ENCODE measurements at places on chromosomes 16 and 17.

GRCh38 chr16:11398851-11399250, 53.6 kb downstream of the RMI2 start:
- no peak for DNase-seq

DNA sequence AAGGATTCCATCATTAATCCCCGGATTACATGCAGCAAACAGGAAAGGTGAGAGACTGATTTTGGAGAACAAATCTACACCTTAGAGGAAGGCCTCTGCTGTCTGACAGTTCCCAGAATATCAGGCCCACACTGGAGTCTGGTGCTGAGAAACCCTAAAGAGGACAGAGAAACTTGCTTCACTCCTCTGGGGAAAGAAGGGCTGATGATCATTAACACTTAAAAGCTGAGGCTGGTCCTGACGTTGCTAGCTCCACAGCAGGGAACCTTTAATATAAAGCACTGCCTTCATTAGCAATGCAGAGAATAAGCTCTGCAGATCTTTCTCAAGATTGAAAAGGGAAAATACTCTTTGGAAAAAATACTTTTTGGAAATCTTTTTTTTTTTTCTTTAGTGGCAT, 1472.4 kb upstream of the GOT2 start:
- DNase-seq, result no peak

- no peak for DNase-seq
Observed at GRCh38 chr16:67914758-67915495, 16.7 kb downstream of the CTRL start.

GRCh38 chr17:35588196-35588920, 1.2 kb downstream of the AP2B1 start:
- no peak for DNase-seq

GRCh38 chr17:44464037-44464436, 39.2 kb downstream of the GPATCH8 start:
- DNase-seq, result no peak

DNA sequence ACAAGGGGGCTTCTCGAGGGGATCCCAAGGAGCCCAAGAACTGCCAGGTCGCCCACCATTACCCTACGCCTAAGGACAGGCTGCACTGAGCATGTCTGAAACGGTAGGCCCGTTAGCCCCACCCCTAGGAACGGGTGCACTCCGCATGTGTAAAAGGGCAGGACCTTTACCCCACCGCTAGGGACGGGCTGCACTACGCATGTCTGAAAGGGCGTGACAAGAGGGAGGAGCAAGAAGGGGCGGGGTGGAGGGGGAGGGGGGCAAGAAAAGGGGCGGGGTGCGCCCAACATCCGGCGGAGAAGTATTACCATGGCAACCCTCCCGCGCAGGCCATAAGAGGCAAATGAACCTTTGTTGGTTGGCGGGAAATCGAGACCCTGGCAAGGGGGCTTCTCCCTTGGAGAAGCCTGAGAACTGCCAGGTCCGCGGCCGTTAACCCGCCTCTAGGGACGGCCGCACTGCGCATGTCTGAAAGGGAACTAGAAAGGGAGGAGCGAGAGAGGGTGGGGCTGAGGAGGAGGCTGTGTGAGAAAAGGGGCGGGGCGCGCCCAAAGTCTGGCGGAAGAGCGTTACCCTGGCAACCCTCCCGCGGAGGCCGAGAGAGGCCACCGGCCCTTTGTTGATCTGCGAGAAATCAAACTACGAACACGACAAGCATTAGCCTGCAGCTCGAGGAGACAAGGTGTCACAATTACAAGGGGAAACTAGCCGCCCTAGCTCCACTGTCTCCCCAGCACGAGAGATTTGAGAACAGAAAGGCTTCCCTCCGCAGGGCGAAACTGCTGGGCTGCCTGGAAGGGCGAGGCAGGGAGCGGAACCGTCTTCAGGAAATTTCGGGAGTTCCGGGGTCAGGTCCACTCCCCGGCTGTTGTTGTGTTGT, 2046.8 kb downstream of the TP53TG3F start:
- DNase-seq, result no peak

- peak; percentile 84 for DNase-seq
Observed at GRCh38 chr17:77373299-77374169, 232.8 kb downstream of the SEC14L1 start.

- no peak for DNase-seq
Observed at GRCh38 chr16:78684030-78684611, 584.7 kb downstream of the WWOX start.

DNA sequence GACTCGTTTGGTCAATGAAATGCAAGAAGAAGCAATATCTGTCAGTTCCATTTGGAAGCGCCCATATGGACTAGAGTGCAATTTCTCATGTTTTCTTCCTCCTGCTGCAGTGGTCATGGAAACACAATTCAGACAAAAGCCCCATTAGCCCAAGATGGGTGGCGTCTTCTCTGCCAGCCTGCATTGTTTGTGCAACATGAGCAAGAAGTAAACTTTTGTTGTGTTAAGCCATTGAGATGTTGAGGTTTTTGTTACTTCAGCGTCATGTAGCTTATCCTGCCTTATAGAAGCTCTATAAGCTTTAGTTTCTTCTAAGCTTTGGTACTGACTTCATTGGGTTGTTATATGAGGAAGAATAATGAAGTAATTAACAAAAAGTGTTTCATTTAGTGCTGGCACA, 137.4 kb downstream of the NPIPB5 start:
- DNase-seq, result no peak

- DNase-seq, result no peak
Observed at GRCh38 chr17:14746822-14747602, 446.1 kb downstream of the HS3ST3B1 start.

DNA sequence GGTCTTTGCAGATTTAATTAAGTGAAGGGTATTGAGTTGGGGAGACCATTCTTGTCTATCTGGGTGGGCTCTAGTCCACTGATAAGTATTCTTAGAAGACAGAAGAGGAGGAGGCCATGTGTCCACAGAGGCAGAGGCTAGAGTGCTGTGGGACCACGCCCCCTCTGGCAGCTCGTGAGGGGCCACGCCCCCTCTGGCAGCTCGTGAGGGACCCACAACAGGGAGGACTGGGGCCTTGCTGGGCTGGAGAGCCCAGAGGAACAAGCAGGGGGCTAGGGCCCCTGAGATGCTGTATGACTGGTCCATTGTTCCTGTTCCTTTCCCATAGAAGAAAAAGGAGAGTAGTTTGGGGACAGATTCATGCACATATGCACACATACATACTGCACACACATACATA, 106.8 kb downstream of the METRNL start:
- DNase-seq, result no peak

DNA sequence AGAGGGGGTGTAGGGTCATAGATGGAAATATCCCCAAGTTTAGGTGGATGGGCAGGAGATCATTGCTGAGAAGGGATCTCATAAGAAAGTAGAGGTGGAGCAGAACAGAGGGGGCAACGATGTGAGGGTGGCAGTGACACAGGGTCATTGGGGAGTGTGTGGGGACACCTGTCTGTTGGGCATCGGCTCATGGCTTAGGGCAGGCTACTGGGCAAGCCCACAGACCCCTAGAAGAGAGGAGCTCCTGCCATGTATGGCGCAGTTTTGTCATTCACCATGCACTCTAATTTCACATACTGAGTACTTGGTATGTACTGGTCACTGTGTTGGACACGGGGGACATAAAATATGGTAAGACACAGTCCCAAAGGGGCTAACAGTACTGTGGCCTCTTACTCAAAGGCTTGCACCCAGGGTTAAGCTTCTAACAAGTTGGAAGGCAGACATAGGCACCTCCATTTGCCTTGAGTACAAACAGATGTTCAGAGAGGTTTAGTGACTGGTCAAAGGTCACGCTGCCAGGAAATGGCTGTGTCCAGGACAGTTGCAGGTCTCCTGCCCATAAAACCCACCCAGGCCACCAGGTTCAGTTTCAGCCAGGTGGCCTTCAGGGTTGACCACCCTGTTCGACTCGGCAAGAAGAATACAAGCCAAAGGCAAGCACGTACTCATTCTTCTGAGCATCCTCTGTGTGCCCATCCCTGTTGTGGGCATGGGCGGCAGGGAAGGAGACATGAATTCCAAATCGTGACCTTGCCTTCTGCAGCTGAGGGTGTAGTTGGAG, 580.2 kb downstream of the KCNJ18 start:
- DNase-seq, result no peak

GRCh38 chr17:33889766-33890165, 365.3 kb upstream of the CCL2 start:
- no peak for DNase-seq

DNA sequence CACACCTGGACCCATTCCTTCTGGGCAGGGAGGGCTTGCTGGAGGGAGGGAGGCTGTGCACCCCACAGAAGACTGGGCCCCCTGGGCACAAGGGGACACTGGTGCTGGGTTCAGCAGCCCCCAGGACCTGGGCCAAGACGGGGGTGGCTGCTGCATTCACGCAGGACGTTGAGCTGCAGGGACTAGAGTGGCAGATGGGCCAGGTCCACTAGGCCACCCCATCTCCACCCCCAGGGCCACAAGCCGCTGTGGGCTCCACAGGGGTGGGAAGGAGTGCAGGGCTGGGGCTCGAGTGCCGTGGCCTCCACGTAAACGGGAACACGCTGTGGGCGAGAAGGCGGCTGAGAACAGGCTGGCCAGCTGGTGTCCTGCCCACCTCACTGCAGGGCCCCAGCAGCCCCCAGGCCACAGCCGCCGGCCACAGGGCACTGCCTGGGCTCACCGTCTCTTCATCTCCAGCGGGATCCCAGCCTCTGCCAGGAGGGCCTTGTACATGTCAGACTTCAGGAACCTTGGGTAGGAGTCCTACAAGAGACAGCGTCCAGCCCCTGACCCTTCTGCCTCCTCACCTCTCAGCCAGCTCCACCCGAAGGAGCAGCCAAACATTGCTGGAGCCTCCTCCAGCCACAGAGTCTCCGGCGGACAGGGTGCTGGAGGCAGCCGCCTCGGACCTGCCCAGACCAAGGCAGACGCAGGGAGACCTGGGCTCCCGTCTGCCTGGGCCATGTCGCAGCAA, 6.5 kb downstream of the RGS11 start:
- no peak for DNase-seq

DNA sequence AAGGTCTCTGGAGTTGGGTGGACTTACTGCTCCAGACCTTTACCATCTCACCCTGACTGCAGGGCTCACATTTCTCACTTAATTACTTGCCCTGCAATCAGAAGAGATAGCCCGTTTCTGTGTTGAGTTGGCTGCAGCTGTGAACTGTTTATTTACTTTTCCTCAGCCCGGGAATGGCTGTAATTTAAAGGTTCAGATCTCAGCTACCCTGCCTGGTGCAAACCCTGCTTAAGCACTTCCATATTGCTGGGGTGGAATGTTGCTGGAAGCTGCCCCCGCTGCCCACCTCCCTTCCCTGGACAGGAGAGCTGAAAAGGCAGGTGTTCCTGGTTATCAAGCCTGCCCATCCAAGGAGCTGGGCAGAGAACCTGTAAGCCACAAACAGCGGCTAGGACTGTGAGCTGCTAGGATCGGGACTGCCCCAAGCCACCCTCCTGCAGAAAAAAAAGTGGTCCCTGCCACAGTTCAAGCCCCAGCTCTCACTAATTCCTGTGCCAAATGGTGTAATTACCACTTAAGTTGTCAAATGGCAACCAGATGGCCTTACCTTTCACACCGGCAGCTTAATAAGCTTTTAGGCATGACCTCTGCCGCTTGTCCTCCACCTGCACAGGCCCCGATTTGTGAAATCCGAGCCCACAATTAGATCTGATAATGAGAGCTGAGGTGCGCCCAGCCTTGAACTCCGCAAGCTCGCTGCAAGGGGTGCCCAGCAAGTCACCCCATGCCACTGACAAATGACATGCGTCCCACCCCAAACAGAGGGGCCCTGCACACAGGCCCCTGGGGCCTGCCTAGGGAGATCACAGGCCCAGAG, 269.8 kb downstream of the C16orf95 start:
- DNase-seq, result no peak

DNA sequence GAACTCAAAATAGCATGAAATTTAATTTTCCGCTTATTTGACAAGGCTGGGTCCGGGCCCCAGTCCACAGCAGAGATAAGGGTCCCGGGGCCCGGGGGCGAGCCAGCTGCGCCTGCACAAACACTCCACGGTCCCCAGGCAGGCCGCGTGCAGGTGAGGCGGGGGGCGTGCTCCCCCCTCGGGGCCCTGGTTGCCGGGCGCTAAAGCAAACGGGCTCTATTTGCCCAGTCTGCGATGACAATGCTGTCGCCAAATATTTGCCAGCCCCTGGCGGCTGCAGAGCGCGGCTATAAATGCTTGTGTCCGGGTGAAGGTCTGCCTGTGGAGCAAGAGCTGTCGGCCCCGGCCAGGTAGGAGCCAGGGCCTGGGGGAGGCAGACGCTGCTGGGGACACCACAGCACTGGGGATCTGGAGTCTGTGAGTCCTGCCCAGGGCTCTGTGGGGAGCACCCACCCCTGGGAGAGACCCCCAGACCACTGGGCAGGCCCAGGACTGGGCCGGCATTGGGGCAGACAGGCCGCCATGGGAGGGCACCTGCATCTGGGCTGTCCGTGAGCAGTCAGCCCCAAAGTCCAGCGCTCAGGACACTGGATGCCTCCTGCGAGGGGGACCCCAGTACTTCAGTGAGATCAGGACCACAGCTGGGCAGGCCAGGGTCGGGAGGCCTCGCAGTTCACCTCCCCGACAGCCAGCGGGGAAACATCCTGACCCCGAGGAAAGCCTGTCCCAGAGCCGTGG, at the start of gene PERCC1:
PERCC1 (plus strand) TSS at position 320 of the 738 bp plus-strand sequence. CDS start 1,516 bp downstream, outside the sequence.
- DNase-seq, result peak; percentile 79

DNA sequence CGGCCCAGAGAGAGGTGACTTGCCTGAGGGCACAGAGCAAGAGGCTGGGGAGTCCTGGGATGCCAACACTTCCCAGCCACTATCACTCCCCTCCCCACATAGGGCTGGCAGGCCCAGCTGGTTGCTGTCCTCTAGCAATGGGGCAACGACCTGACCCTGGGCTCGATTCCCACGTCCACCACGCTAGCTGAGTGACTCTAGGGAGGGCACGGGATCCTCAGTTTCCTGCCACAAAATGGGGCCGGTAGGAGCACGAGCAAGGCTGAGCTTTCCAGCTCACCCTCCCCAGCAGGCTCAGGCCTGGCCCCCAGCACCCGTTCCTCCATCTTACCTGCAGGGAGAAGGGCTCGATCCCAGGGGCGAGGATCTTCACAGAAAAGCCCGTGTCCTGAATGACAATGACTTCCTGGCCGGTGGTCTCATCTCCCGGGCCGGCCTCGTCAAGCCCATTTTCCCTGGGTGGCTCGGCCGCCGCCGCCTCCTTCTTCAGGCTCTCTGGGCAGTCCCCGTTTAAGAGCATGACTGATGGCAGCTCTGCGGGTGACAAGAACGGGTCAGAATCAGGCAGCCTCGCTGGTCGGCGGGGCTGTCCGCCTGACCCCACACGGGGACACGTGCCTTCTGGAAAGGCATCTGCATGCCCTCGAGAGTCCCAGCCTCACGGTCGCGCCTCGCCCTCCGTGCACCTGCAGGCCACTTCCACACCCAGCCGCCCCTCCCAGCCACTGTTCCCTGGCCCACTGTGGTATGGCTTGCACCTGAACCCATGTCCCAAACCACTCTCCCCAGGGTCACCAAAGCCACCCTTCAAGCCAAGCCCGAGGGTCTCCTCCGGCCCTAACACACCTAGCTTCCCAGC, 7.3 kb downstream of the CLUH start:
- no peak for DNase-seq

- DNase-seq, result no peak
Observed at GRCh38 chr16:9978160-9978725, 204.0 kb downstream of the GRIN2A start.

GRCh38 chr16:29745853-29746345, at the start of gene C16orf54:
C16orf54 (minus strand) TSS chr16:29745990; CDS start chr16:29744951, 1,039 bp downstream.
- DNase-seq, result peak; percentile 73

- DNase-seq, result no peak
Observed at GRCh38 chr16:49969091-49970030, 55.7 kb upstream of the CNEP1R1 start.

- DNase-seq, result no peak
Observed at GRCh38 chr16:19287241-19287640, 1.7 kb downstream of the CLEC19A start.
